CD4-positive, alpha-beta T cell treated with Interferon gamma for 1 hour (primary cell): ENCODE measurements at places on chromosomes 3 and 15.

DNA sequence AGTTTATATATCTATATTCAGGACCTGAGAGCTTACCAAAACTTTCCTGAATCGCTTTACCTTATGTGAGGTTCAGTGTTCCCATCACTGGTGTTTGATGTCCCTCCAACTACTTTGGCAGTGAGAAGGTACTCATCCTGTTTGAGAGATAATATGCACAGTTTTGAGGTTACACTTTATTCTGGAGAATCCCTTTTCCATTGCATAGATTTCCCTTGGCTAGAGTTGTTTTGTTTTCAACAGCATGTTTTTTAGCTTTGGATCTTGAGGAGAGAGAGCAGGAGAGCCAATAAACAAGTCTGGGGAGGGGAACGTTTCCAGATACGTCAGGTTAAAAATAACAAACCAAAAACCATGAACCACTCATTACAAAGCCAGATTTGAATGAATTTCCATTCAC lies 33.6 kb downstream of the CD200 start:
- no peak for DNase-seq

DNA sequence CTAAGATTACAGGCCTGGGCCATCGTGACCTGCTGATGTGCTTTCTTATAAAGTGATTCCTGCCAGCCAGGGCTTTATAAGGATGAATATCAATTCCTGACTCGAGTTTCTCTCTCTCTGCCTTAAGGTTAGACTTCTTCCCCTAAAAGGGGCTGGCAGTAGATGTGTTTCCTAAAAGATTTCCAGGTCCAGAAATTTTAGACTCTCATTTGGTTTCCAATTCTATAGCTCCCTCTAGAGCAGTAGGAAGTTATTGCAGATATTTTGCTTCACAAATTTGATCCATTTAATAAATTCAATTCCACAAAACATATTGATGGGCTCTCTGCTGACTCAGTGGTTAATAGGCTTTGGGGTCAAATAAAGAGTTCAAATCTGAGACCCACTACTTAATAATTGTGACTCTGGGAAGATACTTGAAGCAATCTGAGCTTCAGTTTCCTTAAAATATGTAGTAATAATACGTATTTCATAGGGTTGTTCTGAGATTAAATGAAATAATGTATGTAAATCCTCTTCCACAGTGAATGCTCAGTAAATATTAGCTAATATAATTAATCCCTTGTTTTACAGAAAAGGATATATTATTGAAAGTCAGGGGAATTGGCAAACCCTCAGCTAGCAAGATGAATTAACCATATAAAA lies 2.1 kb downstream of the TRIM69 start:
- DNase-seq, result no peak

- no peak for DNase-seq
Observed at GRCh38 chr3:45748068-45748467, 48.3 kb downstream of the SLC6A20 start.

DNA sequence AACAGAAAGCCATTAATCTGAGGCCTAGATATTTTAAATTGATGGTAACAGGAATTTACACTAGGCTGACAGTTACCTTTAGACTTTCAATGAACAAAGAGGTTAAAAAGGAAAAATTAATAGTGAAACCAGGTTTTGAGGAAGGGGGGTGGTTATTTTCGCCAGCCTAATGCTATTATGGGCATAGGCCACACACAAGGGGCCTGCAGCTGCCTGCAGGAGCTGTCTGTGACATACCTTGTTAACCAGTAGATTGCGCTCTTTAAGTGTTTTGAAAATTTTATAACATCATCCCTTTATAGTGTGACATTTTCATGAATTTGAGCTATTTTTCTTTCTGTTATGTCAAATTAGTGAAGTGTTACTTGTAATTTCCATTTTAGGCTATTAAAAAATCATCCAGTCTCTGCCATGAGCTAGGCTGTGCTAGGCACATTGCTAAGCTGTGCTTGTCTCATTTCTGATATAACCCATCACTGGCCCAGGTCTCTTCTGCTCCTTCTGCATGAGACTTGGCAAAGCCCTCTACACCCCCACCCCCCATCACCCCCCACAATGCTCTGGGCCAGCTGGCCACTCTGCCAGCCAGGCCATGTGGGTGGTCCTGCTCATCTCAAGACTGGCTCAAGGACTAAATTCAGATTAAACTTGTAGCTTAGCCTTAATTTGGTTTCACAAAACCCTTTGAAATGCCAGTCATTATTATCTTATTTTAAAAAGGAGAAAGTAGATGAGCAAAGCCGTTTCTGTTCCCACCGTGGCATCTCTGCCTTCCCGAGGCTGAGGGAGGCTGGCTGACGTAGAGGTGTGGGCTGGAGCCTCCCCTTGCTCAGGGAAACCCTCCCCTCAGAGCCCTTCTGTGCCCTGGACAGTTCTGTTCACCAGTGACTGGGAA lies 48.4 kb upstream of the SEC22A start:
- DNase-seq, result no peak

- DNase-seq, result no peak
Observed at GRCh38 chr3:194654443-194654842, 17.5 kb downstream of the LSG1 start.

DNA sequence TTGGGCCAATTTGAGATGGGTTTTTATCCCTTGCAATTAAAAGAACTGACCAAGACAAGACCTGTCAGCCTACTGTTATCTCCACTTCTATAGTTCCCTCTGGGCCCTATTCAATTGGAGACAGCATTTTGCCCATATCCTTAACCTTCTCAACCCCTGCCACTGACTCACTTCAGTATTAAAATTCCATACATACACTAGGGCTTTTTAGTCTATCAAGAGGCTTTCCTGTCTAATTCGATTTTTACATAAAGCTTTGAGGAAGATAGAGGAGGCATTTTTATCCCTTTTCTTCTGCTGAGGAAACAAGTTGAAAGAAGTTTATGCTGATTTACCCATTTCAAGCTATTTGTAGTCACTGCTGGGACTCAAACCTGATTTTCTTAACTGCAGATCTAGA lies 51.1 kb downstream of the GTF2E1 start:
- DNase-seq, result no peak
